Left renal pelvis (tissue), 4 donors: ENCODE measurements at places on chromosomes 6 and 20. TPM values are rescaled to one million over a fixed set of nuclear protein-coding genes. Genes with fewer than 3 reads are reported as not detected.

- no peak for DNase-seq
Measured at GRCh38 chr20:31670371-31671228, 32.9 kb downstream of the COX4I2 start.

- no peak for DNase-seq
Measured at GRCh38 chr6:113763311-113763766, 93.8 kb upstream of the MARCKS start.

The C6orf52 gene
- 2.1 TPM for polyA plus RNA-seq

GRCh38 chr20:38272961-38273360 lies 12.4 kb upstream of the KIAA1755 start:
- no peak for DNase-seq
